A549 treated with Hydrocortisone at 1 μM for 4 hours (cell line): ENCODE measurements at places on chromosomes 6 and 20. TPM values are rescaled to one million over a fixed set of nuclear protein-coding genes. Genes with fewer than 3 reads are reported as not detected.

LZTS3 gene
- 4.7 to 5.7 TPM (median 5.2 TPM) in 5 replicates for total RNA-seq

SGK2 gene
- 7.1 to 8.1 TPM (median 7.2 TPM) in 5 replicates for total RNA-seq

SLC22A16 gene
- total RNA-seq, result not detected in 5 replicates

HSPA1A gene
- 162 to 234 TPM (median 205 TPM) in 5 replicates for total RNA-seq

IL17F gene
- total RNA-seq, result not detected in 5 replicates

DCDC2 gene
- total RNA-seq, result 1.9 to 3.7 TPM (median 2.7 TPM) in 5 replicates

POM121L2 gene
- total RNA-seq, result 0.02 TPM in 1 of 5 replicates, not detected in the others

IYD gene
- total RNA-seq, result 0.01 to 0.02 TPM (median 0.01 TPM) in 3 of 5 replicates, not detected in the others

SRC gene
- total RNA-seq, result 125 to 130 TPM (median 127 TPM) in 5 replicates

ARG1 gene
- not detected in 5 replicates for total RNA-seq

CRIP3 gene
- total RNA-seq, result 0.31 to 0.45 TPM (median 0.37 TPM) in 4 of 5 replicates, not detected in the other

NKX2-2 gene
- not detected in 5 replicates for total RNA-seq

PAX1 gene
- not detected in 5 replicates for total RNA-seq

AKAP7 gene
- total RNA-seq, result 1.8 to 4.1 TPM (median 2.8 TPM) in 5 replicates

PCIF1 gene
- 29.3 to 37.0 TPM (median 33.4 TPM) in 5 replicates for total RNA-seq

MMP24 gene
- total RNA-seq, result 29.2 to 32.4 TPM (median 29.6 TPM) in 5 replicates

SNAP91 gene
- 0.06 to 0.35 TPM (median 0.28 TPM) in 5 replicates for total RNA-seq

TRIM15 gene
- not detected in 5 replicates for total RNA-seq

C4B gene
- total RNA-seq, result 0.35 to 0.93 TPM (median 0.67 TPM) in 5 replicates

PRL gene
- not detected in 5 replicates for total RNA-seq

SYNGAP1 gene
- total RNA-seq, result 3.1 to 4.8 TPM (median 4.4 TPM) in 5 replicates

SLC17A9 gene
- 0.06 to 0.12 TPM (median 0.08 TPM) in 3 of 5 replicates, not detected in the others for total RNA-seq

BPIFB1 gene
- total RNA-seq, result 0.06 to 0.17 TPM (median 0.12 TPM) in 4 of 5 replicates, not detected in the other

CENPW gene
- 28.8 to 43.6 TPM (median 41.7 TPM) in 5 replicates for total RNA-seq

TMEM181 gene
- 11.6 to 17.0 TPM (median 14.8 TPM) in 5 replicates for total RNA-seq

DDX43 gene
- total RNA-seq, result 0.05 TPM in 1 of 5 replicates, not detected in the others

HFE gene
- total RNA-seq, result 8.0 to 14.6 TPM (median 12.4 TPM) in 5 replicates

RSPO4 gene
- not detected in 5 replicates for total RNA-seq

C6orf47 gene
- total RNA-seq, result 10.1 to 14.9 TPM (median 12.4 TPM) in 5 replicates

TSPO2 gene
- 0.15 TPM in 1 of 5 replicates, not detected in the others for total RNA-seq

TRMT6 gene
- 53.5 to 65.4 TPM (median 60.5 TPM) in 5 replicates for total RNA-seq

GTSF1L gene
- not detected in 5 replicates for total RNA-seq

AKAP12 gene
- total RNA-seq, result 117 to 218 TPM (median 159 TPM) in 5 replicates

C6orf15 gene
- total RNA-seq, result 0.09 TPM in 1 of 5 replicates, not detected in the others

TMEM63B gene
- 13.6 to 15.7 TPM (median 15.6 TPM) in 5 replicates for total RNA-seq

HRH3 gene
- total RNA-seq, result not detected in 5 replicates

OR2H2 gene
- total RNA-seq, result not detected in 5 replicates

RAET1G gene
- 6.6 to 11.2 TPM (median 9.7 TPM) in 5 replicates for total RNA-seq

PPP1R14C gene
- 2.4 to 3.4 TPM (median 2.8 TPM) in 5 replicates for total RNA-seq

PACRG gene
- total RNA-seq, result 0.09 TPM in 1 of 5 replicates, not detected in the others

VSTM2L gene
- 18.5 to 30.4 TPM (median 21.4 TPM) in 5 replicates for total RNA-seq

CLIC5 gene
- total RNA-seq, result not detected in 5 replicates
